Upper lobe of left lung (tissue), 6 donors: ENCODE measurements at places on chromosomes 12 and 14. TPM values are rescaled to one million over a fixed set of nuclear protein-coding genes. Genes with fewer than 3 reads are reported as not detected.

- H3K4me1 ChIP-seq, result no peaks in the 10 kb centered on the region
- H3K27me3 ChIP-seq, result no peaks in the 10 kb centered on the region
- no peak overlapping the region for H3K27ac ChIP-seq
- no peak for DNase-seq
- H3K4me3 ChIP-seq, result no peak overlapping the region
Observed at GRCh38 chr12:73136386-73136785, 864.2 kb downstream of the TRHDE start.

- H3K27me3 ChIP-seq, result no peaks in the 10 kb centered on the region
- no peak for DNase-seq
- peaks cover 15% of the 10 kb centered on the region for H3K4me1 ChIP-seq
- H3K4me3 ChIP-seq, result no peak overlapping the region
- no peak overlapping the region for H3K27ac ChIP-seq
- H3K36me3 ChIP-seq, result no peaks in the 10 kb centered on the region
Observed at GRCh38 chr12:45774508-45775162, 45.1 kb downstream of the ARID2 start.

GRCh38 chr12:8493084-8493483 lies 20.2 kb upstream of the CLEC4D start:
- peak; percentile 58 for DNase-seq
- no peak overlapping the region for H3K27ac ChIP-seq
- H3K4me1 ChIP-seq, result peaks cover 4% of the 10 kb centered on the region

DNA sequence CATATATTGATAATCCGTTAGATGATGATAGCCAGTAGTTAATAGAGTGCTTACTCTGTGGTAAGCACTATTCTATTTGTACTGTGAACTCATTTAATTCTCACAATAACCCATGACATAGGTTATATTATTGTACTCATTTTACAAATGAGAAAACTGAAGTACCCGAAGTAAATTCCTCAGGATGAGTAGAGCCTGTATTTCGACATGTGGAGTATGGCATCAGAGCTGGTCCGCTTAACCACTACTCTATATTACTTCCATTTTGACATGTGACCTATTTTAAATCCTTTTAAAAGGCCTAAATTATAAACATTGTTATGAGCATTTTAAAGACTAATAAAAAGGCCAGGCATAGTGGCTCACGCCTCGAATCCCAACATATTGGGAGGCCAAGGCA lies 8.0 kb upstream of the RAP1B start:
- no peak overlapping the region for H3K27ac ChIP-seq
- no peaks in the 10 kb centered on the region for H3K27me3 ChIP-seq

- H3K4me3 ChIP-seq, result no peak overlapping the region
- no peak for DNase-seq
- H3K27ac ChIP-seq, result no peak overlapping the region
- no peaks in the 10 kb centered on the region for H3K4me1 ChIP-seq
- no peaks in the 10 kb centered on the region for H3K36me3 ChIP-seq
Observed at GRCh38 chr12:79143803-79144202, 279.2 kb downstream of the SYT1 start.

DNA sequence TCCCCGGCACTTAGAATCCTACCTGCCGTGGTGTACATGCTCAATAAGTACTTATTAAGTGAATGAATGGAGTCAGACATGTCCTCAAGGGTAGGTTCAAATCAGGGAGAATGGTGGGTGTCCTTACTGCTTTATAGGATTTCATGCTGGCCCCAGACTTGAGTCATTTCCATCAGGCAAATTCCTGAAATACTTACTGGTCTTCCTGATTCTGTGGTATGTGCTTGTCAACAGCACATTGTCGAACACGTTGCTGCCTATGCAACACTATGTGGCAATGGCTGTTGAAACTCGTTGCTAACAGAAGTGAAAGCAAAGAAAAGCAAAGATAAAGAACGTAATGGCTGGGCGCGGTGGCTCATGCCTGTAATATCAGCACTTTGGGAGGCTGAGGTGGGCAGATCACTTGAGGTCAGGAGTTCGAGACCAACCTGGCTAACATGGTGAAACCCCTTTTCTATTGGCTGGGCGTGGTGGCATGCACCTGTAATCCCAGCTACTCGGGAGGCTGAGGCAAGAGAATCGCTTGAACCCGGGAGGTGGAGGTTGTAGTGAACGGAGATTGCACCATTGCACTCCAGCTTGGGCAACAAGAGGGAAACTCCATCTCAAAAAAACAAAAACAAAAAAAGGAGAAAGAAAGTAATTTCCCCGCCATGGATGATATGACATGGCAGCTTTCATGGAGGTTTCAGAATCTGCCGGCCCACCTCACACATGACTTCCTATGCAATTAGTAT lies 214.9 kb downstream of the ZFP36L1 start:
- no peaks in the 10 kb centered on the region for H3K36me3 ChIP-seq
- peak overlapping the region; percentile 82 for H3K27ac ChIP-seq
- no peak overlapping the region for H3K4me3 ChIP-seq
- peaks cover 36% of the 10 kb centered on the region for H3K4me1 ChIP-seq
- peak; percentile 95 for DNase-seq

- H3K27me3 ChIP-seq, result no peaks in the 10 kb centered on the region
- H3K4me3 ChIP-seq, result no peak overlapping the region
- DNase-seq, result no peak
- no peak overlapping the region for H3K27ac ChIP-seq
- H3K4me1 ChIP-seq, result no peaks in the 10 kb centered on the region
Observed at GRCh38 chr14:34722723-34723545, 8.5 kb upstream of the CFL2 start.

GRCh38 chr12:13038491-13039161 lies 5.6 kb upstream of the FAM234B start:
- no peak overlapping the region for H3K27ac ChIP-seq
- no peaks in the 10 kb centered on the region for H3K27me3 ChIP-seq
- no peaks in the 10 kb centered on the region for H3K36me3 ChIP-seq
- H3K4me1 ChIP-seq, result peaks cover 6% of the 10 kb centered on the region
- H3K4me3 ChIP-seq, result no peak overlapping the region

GRCh38 chr12:116000252-116000651 lies 277.2 kb downstream of the MED13L start:
- peaks cover 17% of the 10 kb centered on the region for H3K36me3 ChIP-seq
- no peak overlapping the region for H3K27ac ChIP-seq
- H3K27me3 ChIP-seq, result no peaks in the 10 kb centered on the region
- DNase-seq, result no peak

DNA sequence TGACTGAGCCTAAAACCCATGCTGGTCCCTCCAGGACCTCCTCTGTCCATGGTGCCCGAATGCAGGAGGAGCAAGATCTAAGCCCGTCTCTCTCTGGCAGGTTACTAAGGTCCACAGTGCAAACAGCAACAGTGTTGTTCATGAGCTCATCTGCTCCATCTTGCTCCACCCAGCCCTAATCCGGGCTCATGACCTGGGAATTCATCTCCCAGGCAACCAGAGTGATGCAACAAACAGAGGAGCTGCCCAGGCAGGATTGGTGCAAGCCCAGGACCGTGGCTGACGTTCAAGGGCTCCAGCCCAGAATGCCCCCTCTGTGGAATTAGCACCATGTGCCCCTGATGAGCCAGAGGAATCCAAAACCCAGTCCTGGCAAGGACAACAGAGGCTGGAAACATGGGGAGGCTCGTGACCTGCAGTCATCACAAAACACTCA lies 29.9 kb downstream of the HSPB8 start:
- no peak for DNase-seq
- H3K27me3 ChIP-seq, result no peaks in the 10 kb centered on the region
- H3K4me1 ChIP-seq, result peaks cover 5% of the 10 kb centered on the region
- no peaks in the 10 kb centered on the region for H3K36me3 ChIP-seq

- H3K4me1 ChIP-seq, result peaks cover 13% of the 10 kb centered on the region
- no peaks in the 10 kb centered on the region for H3K27me3 ChIP-seq
- H3K4me3 ChIP-seq, result no peak overlapping the region
- no peaks in the 10 kb centered on the region for H3K36me3 ChIP-seq
- no peak overlapping the region for H3K27ac ChIP-seq
Observed at GRCh38 chr12:67070604-67071003, 198.6 kb upstream of the CAND1 start.

GRCh38 chr12:98612696-98613334 lies 19.3 kb downstream of the SLC25A3 start:
- H3K36me3 ChIP-seq, result no peaks in the 10 kb centered on the region
- no peak overlapping the region for H3K4me3 ChIP-seq
- H3K4me1 ChIP-seq, result no peaks in the 10 kb centered on the region
- H3K27me3 ChIP-seq, result no peaks in the 10 kb centered on the region

Gene KRT4
- 36.1 TPM for total RNA-seq
